Myometrial cell (primary cell): ENCODE measurements at places on chromosomes 7 and 10. TPM values are rescaled to one million over a fixed set of nuclear protein-coding genes. Genes with fewer than 3 reads are reported as not detected.

Gene SYT15
- not detected in 2 replicates for total RNA-seq

Gene MET
- 36.6 and 44.5 TPM in 2 replicates for total RNA-seq

Gene PURB
- 6.3 and 7.4 TPM in 2 replicates for total RNA-seq

Gene RNF32
- 0.29 and 2.8 TPM in 2 replicates for total RNA-seq

Gene SH2D4B
- not detected in 2 replicates for total RNA-seq

Gene FAM180A
- total RNA-seq = 1.7 and 5.1 TPM in 2 replicates
